ENCODE measurements at places on chromosomes 2 and 18. TPM values are rescaled to one million over a fixed set of nuclear protein-coding genes. Genes with fewer than 3 reads are reported as not detected.

The DPP4 gene
- total RNA-seq, result 158 TPM

GRCh38 chr18:21484851-21485636, 115.5 kb downstream of the ESCO1 start:
- no peak for DNase-seq

The ST8SIA5 gene
- total RNA-seq, result not detected

DNA sequence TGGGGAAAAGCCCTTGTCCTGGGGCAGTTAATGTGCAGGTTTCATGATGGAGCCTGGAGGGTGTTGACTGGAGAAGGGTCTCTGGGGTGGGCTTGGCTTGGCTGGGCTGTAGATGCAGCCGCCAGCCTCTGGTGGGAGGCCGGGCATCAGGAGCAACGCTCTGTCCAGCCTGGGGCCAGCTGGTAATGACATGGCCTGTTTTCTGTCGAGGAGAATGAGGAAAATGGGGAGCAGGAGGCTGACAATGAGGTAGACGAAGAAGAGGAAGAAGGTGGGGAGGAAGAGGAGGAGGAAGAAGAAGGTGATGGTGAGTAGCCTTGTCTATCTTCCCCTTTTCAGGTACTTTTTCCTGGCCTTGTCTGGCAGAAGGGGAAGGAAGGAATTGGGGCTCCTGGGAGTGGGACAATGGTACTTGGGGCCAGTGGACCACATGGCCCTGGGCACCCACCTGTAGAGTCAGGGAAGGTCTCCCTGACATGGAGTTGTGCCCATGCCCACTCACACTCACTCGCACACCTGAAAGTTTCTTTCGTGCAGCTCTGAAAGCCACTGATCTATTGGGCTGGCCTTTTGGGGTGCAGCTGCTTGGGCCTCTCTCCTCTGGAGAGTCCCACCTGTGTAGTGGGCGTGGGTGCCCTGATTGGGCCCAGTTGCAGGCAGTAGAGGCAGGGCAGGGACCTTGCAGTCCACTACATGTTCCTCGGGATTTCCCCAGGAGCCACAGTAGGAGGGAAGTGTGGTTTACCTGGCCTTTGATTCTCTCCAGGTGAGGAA, 3.5 kb downstream of the PTMA start:
- no peak for DNase-seq

DNA sequence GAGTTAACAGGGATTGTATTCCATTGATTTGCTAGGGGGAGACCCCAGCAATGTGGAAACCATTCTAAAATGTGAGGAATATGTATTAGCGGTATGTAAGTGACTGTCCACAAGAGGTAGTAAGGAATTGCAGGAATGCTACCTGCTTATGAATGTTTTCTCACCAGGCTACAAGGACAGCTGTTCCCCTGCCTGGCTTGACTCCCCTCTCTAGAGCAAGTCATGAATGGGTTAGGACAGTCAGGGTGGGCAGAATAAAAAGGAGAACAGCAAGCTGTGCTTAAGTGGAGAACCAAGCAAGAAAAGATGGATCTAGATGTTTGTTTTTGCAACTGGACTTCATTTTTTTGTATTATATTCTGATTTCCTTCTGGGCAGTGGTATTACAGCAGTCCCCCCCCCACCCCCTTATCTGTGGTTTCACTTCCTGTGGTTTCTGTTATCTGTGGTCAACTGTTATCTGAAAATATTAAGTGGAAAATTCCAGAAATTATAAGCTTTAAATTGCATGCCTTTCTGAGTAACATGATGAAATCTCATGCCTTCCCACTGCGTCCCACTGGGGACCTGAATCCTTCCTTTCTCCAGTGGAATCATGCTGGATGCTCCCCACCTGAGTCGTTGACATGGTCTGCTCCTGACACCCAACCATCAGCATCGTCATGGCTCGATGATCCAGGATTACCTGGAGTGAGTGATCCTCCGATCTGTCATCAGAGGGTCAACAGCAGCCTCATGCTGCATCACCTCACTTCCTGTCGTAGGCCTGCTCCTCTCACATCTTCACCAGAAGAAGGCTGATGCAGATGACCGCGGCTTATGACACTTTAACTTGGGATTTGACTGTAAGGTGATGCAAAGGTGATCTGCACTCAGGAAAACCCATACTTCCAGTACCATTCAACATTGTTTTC, 52.2 kb downstream of the VAPA start:
- no peak for DNase-seq

DNA sequence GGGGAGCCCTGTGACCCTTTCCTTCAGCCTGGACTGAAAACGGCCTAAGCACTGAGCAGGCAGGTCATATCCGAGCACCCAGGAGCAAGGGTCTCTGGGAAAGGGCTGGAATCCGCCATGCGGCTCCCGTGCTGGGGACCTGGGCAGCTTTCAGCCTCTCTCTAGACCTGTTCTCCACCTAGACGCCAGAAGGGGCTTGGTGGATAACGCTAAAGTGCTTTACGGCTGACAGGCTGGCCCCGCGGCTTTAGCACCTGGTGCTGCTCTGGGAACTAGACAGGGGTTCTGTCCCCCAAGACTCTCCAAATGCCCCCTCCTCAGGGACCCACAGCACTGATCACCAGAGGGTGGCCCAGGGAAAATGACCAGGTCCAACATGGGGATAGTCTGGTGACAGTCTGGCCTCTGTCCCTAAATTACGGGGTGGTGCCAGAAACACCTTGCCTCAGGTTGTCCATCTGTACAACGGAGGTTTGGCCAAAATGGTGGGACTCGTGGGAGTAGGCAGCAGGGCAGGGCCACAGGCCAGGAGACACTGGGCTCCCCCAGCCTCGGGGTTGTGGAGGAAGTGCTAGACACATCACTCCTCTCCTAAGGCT, 13.0 kb downstream of the SDC1 start:
- DNase-seq, result no peak

DNA sequence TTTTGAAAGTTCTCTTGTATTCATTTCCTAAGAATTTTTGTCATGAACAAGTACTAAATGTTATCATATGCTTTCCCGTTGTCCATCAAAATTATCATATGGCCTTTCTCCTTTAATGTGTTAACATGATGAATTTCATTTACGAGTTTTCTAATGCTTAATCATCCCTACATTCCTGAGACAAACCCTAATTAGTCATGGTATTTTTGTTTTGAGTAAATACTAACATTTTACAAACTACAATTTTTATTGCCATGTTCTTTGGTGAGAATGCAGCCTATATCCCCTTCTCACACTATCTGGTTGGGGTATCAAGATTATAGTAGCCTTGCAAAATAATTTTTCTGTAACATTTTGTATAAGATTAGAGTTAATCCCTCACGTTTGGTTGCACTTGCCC, 14.5 kb downstream of the SMAD2 start:
- no peak for DNase-seq

DNA sequence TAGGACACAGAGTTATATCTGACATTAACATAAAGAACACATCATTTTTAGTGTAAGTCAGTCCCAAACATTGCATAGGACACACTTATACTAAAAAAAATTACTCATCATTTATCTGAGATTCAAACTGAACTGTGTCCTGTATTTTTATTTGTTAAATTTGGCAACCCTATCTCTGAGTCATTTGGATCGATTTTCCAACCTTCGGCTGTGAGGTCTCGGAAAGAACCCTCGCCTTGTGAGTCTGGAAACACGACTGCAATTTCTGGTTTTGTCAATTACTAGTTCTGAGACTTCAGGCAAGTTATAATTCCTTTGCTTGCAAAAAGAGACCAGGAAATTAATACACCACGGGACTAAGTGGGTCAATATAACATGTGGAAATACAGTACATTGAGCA, 14.0 kb downstream of the ATP8B1 start:
- no peak for DNase-seq

The CCDC148 gene
- 0.16 TPM for total RNA-seq

GRCh38 chr2:217393585-217394032, 533.7 kb upstream of the TNP1 start:
- no peak for DNase-seq

DNA sequence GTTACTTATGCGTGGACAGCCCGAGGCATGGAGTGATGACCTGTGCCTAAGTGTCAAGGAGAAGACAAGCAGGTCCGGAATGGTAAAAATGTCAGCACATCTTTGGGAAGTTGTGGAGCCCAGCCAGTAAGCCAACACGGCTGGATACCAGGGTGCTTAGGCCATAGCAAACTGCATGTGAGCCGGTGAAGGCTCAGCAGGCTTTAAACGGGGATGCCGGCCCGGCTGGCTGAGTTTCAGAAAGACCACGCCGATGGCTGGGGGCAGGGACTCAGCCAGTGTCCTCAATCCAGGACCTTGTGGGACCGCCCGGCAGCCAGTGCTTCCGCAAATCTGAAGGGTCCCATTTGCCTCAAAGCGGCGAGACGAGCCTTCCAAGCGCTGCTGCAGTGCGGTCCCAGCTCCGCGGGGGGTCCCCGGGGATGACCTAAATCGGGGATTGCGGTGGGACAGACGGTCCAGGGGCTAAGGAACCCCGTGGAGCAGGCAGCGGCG, 946 bp upstream of the AGAP1 start:
- DNase-seq, result no peak

DNA sequence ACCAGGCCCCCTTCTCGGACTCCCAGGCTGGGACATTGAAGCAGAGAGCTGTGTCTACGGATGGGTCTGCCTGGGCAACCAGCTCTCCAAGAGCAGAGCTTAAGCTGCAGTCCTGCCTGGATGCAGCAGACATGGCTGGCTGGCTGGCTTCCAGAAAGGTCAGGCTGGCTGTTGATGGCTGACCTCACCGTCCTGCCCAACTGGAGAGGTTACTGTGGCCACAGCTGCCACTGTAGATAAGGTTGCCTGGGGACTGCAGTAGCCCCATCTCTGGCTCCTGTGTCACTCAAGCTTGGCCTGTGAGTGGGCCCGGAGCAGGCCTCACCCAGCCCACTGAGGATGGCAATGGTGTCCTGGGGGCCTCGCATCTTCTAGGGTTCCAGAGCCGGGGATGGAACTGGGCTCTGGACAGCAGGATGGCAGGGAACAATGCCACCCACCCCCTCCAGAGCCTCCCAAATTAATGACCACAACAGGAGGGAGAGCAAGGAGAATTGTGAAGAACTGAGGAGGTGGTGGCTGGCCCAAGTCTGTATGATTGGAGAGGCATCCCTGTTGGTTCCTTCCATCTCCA, 37.0 kb upstream of the FOSL2 start:
- DNase-seq, result no peak

- no peak for DNase-seq
These were observed 119.6 kb upstream of the MSTN start for GRCh38 chr2:190182071-190182524.

DNA sequence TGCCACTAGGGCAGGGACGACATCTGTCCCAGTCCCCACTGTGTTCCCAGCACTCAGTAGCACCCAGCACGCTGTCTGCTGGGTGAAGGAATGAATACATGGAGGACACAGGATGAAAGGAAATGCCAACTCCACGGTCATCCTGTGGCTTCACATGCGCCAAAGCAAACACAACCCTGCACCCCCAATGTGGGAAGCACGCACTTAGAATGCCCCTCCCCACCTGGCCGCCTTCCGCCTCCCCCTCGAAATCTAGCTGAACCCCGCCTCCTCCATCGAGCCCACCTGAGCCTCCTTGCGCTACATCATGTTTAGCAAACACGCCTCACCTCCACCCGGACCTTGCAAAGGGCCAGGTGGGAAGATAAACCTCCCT, 33.9 kb downstream of the ADCY3 start:
- DNase-seq, result no peak

- DNase-seq, result no peak
These were observed 74.4 kb upstream of the ASB18 start for GRCh38 chr2:236338495-236339184.

- no peak for DNase-seq
These were observed 47.1 kb upstream of the MAP4K3 start for GRCh38 chr2:39484206-39484605.

DNA sequence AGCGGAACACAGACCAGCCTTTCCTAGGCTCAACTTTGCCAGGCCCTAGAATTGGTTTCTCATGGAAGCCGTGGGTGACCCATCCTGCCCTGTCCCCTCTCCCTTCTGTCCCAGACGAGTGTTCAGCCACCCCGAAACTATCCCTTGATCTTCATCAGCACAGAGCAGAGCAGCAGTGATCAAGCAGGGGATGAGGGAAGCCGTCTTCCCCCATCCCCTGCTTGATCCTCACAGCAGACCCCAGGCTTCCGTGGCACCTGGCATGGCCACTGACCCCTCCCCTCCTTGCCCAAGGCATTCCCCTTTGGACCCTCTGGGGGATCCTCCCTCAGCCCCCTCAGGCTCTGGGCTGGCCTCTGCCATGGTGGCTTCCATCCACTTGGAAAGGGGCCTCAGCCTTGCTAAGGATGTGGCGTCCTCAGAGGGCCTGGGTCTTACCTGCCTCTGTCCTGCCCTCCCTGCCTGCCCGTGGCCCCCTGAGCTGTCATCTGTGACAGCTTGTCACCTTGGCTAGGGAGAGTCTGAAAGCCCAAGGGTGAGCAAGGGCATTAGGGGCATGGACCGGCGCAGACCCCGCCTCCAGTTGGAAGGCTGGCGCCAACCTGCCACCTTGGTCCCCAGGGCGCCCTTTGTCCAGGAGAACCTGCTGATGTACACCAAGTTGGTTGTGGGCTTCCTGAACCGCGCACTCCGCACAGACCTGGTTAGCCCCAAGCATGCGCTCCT, 10.4 kb upstream of the CCDC74A start:
- DNase-seq, result no peak

GRCh38 chr2:195343942-195344530, 313.0 kb upstream of the SLC39A10 start:
- no peak for DNase-seq

DNA sequence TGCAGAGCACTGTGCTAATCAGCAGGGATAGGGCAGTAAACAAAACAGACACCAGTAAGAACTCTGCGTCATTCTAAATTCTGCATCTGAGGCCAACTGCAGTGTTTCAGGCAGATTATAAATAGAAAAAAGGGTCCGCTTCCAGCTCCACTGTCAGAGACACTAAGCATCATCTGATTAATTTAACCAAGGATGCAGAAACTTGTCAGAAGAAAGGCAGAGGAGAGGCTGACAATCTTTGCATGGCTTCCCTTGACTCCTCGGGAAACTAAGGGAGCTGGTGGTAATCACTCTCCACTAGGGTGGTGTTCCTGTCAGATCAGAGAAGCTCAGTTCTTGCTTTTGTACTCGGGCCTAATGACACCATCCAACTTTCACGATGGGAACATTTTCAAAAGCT, 123.5 kb downstream of the DNAH6 start:
- DNase-seq, result no peak

- no peak for DNase-seq
These were observed 3.0 kb downstream of the CTIF start for GRCh38 chr18:48541747-48542400.

The GPR155 gene
- 19.8 TPM for total RNA-seq

The VWC2L gene
- not detected for total RNA-seq

GRCh38 chr2:219459460-219460311, 25.0 kb downstream of the SPEG start:
- peak; percentile 53 for DNase-seq

The GPBAR1 gene
- total RNA-seq, result 0.97 TPM

The ATOH8 gene
- 0.11 TPM for total RNA-seq

DNA sequence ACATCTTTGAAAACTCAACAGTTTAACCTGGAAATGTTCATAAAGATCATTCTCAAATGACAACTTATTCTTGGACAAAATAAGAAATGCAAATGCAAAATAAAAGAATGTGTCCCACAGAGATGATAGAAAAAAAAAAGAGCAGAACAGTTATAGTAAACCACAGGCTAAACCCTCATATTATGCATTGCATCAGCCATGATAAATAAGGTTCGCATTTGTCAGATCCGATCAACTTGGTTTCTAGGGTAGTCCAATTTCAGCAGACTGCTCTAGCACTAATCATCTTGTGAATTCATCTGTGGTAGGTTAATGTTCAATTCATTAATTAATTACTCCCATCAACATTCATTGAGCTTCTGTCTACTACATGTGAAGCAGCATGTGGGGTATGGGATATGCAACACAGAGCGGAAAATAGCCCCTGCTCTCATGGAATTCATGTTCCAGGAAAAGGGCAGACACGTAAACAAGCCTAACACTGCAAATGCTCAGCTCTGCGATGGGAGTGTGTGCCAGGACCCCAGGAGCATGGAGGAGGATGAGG, 316.2 kb upstream of the REV1 start:
- DNase-seq, result no peak
